Astrocyte of the hippocampus (primary cell): ENCODE measurements at places on chromosomes 6 and 20.

GRCh38 chr6:164695896-164696295 is 613.5 kb downstream of the C6orf118 start:
- DNase-seq: no peak

GRCh38 chr6:131383421-131384411 is 189.3 kb upstream of the ARG1 start:
- no peak for DNase-seq

GRCh38 chr6:150336299-150336698 is 32.5 kb upstream of the IYD start:
- DNase-seq: peak; percentile 86

DNA sequence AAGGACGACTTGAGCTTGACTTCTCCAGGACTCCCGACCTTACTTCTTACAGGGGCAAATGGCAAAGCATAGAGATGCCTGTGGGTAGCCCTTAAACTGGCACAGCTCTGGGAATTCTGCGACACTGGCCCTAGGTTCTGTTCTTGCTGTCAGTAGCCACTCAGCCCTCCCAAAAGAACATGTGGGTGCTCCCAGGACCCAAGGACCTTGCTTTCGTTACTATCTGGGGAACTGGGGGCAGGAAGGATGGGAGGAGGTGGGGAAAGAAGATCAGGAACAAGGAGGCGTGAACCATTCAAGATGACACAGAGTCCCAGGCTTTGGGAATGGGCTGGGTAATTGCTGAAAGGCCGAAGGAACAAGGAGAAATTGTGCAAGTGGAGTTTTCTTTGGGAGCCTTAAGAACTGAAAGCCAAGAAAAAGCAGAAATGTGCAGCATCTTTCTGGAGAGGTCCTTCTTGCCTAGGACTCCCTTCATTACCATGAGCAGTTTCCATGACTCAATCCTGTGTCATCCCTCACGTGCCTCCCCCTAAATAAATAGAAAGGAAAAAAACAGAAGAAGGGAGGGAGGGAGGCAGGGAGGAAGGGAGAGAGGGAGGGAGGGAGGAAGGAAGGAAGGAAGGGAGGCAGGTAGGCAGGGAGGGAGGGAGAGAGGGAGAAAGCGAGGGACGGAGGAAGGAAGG is 284.6 kb upstream of the FOXQ1 start:
- no peak for DNase-seq

GRCh38 chr6:101650402-101651100 is 257.0 kb downstream of the GRIK2 start:
- DNase-seq: no peak

- peak; percentile 71 for DNase-seq
Measured at GRCh38 chr6:139778688-139779087, 404.2 kb upstream of the CITED2 start.

DNA sequence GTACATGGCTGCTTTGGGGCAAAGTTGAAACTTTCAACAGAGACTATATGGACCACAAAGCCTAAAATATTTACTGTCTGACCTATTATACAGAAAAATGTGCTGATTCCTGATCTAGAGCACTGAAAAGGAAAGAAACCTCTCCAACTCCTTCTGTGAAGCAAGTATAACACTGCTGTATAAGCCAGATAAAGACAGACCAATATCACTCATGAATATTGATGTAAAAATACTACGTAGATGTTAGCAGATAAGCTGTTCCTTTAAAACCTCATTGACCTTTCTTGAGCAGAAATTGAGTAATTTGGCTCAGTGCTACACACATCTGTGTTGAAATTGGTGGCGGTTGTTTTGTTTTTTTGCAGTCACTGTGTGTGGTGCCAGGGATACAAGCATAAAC is 69.9 kb upstream of the HDAC2 start:
- DNase-seq: peak; percentile 61

DNA sequence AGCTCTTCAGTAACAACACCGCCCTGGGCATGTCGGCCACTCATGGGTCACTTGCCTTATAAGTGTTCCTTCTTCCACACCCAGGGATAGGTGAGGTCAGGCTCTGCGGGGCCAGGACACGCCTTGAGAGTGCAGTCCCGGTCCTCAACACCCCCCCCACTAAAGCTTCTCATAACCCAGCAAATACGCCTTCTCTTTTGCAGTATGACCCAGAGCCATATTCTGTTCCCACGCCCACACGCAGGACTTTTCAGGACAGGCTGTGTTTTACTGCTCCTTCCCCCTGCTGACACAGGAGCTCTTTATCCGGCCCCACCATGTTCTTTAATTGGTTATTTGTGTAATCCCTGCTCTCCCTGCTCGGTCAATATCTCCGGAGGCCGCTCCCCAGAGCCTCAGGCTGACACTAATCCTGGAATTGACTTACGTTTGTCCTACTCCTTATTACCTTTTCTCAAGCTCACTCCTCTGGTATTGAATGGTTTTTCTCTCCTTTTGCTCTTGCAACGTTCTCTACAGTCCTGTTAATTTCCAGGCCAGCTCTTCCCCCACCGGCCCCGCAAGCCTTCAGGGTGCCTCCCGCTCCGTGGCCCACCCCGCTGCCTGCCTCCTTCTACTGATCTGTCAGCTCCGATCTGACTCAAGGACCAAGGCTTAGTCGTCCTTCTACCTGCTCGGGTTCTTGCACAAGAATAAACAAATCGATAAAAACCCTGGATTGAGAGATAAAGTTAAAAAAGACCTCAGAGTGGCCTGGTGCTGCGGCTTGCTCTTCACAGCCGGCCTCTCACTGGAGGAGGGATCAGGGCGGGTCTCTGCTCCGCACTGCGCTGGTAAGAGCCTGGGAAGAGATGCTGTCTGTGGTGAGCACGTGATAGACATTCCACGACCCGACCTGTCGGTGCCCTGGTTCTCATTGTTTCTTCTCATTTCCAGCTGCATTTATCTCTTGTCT is 357.5 kb downstream of the ZFAND3 start:
- no peak for DNase-seq

DNA sequence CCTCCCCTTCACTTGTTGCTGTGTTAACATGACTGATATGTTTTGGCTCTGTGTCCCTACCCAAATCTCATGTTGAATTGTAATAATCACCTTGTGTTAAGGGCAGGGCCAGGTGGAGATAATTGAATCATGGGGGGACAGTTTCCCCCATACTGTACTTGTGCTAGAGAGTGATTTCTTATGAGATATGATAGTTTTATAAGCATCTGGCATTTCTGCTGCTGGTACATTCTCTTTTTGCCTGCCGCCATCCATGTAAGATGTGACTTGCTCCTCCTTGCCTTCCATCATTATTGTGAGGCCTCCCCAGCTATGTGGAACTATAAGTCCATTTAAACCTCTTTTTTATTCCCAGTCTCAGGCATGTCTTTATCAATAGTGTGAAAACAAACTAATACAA is 185.0 kb downstream of the TBX18 start:
- DNase-seq: no peak

DNA sequence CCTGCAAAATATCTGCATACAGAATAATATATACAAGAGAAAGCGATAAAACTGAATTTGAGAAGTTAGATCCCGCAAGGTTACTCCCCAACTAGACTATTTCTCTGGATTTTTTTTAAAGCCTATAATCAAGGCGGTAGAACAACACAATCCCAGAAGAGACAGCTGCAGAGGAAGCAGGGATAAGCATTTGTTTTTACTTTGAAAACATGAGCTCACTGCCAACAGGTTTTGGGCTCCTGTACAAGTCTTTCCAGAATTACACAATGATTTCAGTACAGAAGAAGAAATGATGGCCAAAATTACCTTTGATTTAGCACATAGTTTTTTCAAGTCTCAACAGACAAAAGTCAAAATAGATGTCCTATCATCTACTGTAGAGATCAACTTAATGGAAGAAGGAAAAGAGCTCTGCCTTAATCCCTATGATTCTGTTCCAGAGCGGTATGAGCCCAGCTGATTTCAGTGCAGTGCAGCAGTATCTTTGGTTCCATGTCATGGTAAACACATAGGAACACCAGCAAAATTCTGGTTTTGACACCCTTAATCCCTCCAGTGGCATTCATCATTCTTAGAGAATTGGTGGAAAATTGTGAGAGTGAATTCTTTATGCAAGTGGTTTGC is 304.3 kb downstream of the HDGFL1 start:
- peak; percentile 55 for DNase-seq

DNA sequence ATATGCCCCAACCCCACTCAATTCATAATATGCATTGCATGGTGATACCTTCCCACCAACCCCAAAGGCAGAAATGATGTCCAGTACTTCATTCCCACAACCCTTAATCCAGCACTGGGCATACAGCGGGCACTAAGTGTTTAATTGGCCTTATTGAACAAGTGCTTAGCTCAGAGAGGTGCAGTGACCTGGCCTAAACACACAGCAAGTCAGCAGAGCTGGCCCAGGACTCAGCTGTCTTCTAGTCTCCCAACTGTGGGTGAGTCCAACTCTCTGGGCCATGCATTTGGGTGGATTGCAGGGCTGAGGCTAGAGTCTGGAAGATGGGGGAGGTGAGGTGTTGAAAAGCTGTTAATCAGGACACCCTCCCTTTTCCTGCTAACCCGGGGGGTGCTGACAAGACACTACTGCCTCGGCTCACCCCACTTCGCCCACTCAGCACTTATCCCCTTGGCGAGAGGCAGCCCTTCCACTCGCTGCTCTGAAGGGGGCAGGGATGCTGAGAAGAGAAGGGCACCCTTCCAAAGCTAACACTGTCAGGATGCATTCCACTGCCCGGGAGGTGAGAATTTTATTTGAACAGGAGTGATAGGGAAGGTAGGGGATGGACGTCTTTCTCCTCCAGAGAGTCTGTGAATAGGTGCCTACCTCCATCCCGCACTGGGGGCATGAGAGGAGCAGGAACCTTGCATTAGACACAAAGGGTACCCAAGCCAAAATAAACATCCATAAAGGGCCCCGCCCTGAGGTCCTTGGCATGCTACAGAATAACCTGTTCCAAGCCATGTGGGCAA is 14.2 kb downstream of the KCNK5 start:
- DNase-seq: peak; percentile 13

DNA sequence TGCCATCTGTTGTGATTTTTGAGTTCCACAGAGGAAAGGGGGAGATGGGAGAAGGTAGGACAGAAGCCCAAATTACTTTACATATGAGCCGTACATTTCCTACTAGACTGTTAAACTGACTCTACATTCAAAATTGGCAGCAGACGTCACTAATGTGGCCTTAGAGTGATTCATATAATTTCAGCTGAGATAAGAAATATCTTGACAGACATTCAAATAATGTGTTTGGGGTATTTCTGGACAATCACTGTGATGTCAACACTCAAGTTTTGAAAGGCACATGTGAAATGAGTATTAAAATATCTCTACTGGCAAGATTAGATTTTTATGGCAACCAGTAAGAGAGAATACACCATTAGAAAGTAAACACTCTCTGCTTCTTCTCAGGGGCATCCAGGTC is 104.0 kb downstream of the MTFR2 start:
- DNase-seq: no peak

DNA sequence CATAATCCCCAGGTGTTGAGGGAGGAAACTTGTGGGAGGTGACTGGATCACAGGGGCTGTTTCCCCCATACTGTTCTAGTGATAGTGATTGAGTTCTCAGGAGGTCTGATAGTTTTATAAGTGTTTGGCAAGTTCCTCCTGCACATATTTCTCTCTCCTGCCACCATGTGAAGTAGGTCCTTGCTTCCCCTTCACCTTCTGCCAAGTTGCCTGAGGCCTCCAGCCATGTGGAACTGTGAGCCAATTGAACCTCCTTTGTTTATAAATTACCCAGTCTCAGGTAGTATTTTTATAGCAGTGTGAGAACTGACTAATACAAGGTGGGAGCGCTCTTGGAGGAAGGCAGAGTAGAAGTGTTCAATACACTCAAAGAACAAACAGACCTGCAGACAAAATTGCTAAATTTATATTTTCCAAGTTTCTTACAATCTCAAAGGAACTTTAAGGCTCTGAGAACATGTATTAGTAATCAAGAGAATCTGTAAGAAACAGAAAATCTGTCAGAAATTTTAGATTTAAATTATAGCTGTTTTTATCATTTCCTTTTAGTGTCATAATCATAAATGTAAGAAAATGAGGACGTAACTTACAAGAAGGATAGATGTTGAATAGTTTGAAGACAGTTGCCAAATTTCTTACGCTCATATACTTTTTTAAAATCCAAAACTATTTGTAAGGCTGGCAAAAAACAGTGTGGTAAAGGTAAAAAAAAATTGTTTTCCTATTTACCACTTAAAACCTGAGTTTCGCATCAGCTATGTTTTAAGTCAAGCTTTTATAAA is 77.7 kb downstream of the ASCC3 start:
- DNase-seq: no peak

DNA sequence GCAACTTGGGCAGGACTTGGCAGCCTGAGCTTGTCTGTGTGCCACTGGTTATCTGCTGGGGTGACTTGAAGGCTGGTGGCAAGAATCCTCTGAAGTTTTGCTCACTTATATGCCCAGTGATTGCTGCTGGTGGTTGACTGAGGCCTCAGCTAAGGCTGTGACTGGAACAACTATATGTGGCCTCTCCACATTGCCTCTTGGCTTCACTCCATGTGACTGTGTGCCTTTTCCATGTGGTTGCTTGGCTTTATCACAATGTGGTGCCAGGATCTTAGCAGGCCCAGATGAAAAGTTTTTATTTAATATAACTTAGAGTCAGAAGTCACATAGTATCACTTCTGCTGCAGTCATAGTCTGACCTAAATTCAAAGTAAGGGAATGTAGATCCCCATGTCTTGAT is 104.5 kb downstream of the ADAT2 start:
- peak; percentile 29 for DNase-seq

DNA sequence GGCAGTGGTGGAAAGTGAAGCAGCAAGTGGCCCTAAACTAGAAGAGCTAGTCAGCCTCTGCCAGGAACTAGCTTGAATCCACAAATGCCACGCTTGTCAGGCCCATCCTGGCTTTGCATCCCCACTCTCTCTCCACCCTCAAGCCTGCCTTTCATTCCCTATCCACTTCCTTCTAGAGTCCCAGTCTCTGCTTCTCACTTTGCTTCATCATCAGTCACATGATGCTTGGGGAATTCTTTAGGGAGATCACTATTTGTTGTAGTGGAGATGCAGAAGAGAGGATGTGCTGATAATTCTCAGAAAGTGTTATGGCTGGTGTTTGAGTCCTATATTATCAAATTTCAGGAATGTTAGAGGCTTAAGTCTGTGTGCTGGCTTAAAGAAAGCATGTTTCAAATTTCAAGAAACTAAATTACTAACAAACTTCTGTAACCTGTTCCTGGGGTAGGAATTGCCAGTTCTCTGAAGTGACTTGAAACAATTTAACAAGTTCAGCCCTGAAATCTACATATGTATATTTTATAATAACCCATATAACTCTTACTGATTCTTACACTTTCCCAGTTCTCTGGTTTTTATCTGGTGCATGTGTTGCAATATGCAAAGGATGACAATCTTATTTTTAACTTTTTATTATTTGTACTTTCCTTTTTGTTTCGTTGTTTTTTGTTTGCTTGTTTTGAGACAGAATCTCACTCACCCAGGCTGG is 7.5 kb downstream of the TRIM39 start:
- DNase-seq: no peak
